ENCODE measurements at places on chromosomes 2 and 18.

DNA sequence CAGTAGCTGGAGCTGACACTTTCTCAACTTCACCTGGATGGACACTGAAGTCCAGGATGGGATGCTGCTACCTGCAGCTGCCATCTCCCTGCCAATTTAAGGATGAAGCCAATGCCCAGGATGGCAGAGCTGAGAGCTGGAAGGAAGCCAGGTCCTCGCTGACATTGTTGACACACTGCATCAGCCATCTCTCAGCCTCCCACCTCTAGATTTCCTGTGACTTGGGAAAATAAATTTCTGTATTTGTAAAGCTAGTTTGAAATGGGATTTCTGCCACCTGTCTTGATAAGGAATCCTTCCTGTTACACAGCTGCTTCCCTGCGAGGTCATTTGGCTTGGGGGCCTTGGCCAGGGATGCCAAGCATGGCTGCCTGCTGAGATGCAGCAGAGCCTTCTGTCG lies 43.5 kb downstream of the KCTD1 start:
- no peak for DNase-seq

GRCh38 chr2:108960006-108960405 lies 29.0 kb downstream of the EDAR start:
- no peak for DNase-seq

DNA sequence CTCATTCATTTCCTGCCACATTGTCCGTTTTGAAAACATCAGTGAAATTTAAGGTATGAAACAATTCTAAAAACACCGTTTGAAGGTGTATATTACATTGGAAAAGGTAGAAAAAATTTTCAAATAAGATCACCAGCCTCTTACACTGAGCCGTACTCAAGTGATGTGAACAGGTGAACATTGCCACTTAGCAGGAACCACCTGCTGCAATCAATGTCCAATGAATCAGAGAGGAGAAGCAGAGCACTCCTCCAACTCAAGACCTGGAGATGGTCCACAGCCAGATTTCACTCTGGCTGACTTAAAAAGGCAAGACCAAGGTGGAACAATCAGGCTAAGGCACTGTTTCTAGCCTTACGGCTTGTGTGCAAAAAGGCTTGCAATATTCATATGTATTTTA lies 110.3 kb upstream of the TTN start:
- DNase-seq = no peak

DNA sequence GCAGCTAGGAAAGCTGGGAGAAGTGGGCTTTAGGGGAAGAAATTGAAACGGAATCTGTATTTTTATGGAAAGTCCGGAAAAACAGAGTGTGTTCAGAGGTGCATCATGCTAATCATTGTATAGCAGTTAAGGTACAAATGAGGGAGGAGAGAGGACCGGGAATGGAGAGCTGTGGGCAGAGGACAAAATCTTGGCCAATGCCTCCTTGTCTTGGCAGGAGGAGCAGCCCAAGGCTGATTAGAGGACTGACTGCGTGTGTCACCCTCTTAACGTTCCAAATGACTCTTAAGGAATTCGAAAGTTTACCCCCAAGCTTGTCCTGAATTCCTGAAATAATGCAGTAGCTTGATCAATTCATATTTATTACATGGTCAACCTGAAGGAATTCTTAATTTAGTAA lies 81.0 kb downstream of the ZNF236 start:
- DNase-seq = no peak

DNA sequence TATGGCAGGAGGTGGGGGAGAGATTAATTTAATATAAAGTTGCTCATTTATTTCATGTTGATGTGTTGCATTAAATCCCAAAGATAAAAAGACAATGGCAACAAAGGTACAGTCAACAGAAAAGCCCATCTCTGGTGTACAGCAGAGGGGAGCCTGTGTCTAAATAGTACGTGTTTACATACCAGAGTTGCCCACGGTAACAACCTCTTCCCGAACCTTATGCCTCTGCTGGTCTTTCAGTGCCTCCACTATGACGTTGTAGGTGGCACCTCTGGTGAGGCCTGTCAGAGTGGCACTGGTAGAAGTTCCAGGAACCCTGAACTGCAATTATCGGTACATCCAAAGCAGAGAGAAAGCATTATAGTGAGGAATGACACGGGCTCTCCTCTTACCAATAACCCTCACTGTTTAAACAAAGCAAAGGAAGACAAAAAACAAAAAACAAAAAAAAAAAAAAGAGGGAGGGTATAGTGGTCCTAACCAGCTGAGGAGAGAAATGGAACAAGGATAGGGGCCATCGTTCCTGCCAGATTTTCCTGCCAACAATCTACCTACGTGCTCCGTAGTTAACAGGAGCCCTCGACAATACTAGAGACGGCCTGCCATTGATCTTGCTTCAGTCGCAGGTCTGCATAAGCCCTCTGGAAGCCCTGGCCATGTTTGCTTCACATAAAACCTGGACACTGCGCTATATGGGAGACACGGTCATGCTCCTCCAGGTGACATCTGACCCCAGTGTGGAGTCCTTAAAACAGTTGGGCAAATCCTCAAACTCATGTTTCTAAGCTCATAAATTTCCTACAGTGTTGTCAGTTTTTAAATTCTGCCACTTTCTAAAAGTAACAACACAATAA lies 58.5 kb downstream of the ATIC start:
- DNase-seq = no peak

GRCh38 chr2:74426181-74426758 lies 4.7 kb downstream of the WDR54 start:
- no peak for DNase-seq
